ENCODE measurements at places on chromosomes 5 and 9. TPM values are rescaled to one million over a fixed set of nuclear protein-coding genes. Genes with fewer than 3 reads are reported as not detected.

Gene SHISAL2B
- total RNA-seq, result not detected

DNA sequence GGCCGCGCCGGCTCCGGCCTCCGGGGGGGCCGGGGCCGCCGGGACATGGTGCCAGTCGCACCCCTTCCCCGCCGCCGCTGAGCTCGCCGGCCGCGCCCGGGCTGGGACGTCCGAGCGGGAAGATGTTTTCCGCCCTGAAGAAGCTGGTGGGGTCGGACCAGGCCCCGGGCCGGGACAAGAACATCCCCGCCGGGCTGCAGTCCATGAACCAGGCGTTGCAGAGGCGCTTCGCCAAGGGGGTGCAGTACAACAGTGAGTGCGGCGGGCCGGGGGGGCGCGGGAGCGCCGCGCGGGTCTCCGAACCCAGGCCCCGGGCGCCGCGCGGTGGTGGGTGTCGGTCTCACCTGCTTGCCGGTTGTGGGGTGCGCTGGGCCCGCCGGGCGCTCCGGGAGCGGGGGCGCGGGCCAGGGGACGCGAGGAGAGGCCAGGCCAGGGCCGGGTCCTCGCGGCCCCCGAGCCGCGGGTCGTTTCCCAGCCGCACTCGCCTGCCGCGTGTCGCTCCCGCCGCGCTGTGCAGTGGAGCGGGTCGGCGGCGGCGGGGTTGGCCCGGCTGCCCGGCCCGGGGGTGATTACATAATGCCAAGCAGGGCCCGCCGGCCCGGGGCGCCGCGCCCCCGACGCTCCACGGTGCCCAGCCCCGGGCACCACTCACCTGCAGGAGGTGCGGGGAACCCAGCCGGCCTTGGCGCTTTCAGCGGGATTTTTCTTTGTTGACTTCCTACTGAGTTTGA is 492 bp downstream of the RABL6 start:
- no peak for DNase-seq

Gene RLN2
- total RNA-seq, result not detected

Gene DMRTA1
- total RNA-seq, result 1.3 TPM

GRCh38 chr9:37650299-37650872 is 368 bp upstream of the FRMPD1 start:
- DNase-seq, result no peak

Gene DRD1
- not detected for total RNA-seq

GRCh38 chr9:37641331-37641730 is 9.4 kb upstream of the FRMPD1 start:
- no peak for DNase-seq

DNA sequence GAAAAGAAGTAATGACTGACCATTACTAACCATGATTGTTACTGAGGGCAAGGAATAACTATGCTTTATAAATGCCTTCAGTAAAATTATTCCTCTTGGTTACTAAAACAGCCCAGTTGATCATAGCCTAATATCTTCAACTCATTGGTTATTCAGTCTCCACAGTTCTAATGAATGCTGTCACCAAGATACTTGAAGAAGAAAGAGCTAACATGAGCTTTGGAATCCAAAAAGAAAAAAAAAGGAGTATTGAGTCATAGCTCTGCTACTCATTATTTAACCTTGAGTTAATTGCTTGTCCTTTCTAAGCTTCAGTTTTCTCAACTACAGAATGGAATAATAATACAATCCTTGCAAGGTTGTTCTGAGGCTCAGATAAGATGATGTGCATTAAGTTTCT is 187.7 kb downstream of the BRINP1 start:
- no peak for DNase-seq

DNA sequence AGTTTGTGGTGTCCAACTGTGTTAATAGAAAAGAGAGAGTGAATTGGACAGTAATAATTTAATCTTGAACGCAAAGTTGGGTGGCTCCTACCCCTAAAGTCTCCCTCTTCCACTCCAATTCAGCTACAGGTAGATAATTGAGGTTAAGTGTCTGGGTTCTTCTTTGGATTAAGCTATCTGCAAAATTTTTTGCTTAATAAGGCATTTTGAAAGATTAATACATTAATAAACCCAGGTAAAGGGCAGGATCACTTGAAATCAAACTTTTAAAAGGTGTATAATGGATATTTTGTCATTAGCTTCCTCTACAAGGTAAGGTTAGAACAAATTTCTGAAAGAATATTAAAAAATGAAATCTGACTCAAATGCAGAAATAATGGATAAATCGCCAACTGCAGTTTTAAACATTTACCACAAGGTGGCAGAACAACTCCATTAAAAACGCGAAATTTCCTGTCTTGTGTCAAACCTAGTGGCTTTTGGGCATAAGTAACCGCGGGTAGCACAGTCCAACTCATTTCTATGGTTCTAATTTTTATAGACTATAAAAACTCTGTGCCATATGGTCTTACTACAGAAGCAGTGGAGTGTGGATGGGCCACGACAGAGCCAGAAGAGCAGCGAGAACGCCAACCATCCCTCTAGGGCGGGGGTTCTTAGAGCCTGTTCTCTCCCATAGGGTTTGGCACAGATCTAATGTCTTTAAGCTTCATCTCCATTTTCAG is 276.5 kb downstream of the ARHGEF28 start:
- peak; percentile 36 for DNase-seq

DNA sequence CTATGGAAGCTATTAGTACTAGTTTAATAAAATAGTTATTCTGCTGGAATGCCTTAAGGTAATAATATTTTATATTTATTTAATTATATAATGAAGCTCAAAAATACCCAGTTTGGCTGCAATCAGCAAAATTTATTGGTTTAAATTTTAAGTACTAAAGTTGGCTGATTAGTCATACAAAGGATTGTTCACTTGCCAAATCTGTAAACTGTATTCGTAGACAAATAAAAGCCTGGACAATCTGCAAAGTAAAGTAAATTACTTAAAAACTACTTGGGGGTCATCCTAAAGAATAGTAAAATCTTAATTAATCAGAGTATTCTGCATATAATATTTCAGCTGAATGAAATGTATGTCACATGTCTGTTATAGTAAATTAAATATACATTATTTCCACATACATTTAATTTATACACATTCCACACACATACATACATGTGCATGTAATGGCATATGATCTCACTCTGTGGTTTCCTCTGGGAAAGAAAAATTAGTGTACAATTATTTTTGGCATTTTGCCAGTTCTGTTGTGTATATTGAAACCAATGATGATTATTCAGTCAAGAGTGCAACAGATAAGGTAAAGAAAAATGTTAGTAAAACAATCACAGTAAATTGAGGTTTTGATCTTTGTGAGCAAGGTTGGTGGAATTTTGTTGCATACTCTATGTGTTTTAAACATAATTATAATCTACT is 455.9 kb downstream of the CDH9 start:
- DNase-seq, result peak; percentile 34

DNA sequence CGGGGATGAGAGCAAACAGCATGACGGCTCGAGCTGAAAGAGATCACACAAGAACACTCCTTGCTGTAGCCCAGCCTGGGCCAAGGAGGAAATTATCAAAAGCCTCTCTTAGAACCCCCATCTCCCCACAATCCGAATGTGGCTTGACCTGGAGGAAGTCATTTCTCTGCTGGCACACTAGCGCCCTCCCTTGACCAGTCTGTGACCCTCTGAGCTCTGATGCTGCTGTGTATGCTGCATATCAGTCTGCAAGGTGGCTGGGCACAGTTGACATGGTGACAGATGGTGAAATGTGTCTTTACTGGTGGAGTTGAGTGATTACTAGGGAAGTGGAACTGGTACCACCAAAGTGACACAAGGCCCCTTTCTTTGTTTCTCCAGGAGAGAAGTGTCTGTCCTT is 3.3 kb downstream of the SLC46A2 start:
- no peak for DNase-seq

GRCh38 chr9:112720113-112720780 is 2.3 kb upstream of the INIP start:
- DNase-seq, result no peak

DNA sequence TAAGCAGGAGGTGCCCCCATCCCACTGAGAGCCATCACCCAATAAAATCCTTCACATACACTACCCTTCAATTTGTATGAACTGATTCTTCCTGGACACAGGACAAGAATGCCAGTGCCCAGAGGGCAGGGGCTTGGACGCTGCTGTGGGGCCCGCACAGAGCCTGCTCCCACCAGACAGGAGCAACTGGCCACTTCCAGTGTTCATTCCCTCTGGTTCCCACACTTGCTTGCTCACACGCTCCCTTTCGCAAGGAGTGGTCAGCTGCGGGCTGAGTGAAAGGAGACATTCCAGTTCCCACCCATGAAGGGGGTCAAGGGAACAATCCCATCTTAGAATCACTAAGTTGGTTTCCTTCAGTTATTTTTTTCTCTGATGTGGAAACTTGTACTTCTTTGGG is 314.5 kb upstream of the ACO1 start:
- no peak for DNase-seq

DNA sequence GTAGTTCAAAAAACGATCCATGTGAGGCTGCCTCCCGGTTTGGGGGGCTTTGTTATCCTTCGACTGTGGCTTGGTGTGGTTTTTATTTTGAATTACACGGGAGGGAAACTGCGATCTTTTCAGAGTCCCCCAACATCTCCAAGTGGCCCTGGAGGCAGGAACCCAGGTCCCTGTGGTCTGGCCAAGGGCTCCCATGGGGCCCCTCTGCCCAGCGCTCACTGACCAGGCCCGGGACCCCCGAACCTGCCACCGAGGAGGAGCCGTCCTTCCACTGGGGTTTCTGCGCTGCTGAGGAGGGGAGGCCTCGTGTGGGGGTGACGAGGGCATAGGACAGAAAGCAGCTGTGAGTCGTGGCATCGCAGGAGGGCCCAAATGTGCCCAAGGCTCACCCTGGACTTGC is 18.1 kb upstream of the SCGB3A1 start:
- DNase-seq, result no peak

Gene SHROOM1
- 10.3 TPM for total RNA-seq

Data from HT1080 (cell line).